Cerebellar nuclear complex (tissue), 1 donor: ENCODE measurements at places on chromosomes 16 and 17.

DNA sequence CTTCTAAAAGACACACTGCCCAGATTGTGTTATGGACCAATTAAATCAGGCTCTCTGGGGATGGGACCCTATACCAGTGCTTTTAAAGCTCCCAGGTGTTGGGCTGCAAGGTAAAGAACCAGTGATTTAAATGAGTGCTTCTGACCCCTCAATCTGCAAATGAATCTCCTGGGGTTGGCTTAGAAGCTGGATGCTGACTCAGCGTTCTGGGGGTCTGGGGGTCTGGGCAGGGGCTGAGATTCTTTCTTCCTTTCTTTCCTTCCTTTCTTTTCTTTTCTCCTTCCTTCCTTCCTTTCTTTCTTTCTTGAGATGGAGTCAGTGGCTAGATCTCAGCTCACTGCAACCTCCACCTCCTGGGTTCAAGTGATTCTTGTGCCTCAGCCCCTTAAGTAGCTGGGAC is 2.0 kb upstream of the TVP23A start:
- no peak for DNase-seq

DNA sequence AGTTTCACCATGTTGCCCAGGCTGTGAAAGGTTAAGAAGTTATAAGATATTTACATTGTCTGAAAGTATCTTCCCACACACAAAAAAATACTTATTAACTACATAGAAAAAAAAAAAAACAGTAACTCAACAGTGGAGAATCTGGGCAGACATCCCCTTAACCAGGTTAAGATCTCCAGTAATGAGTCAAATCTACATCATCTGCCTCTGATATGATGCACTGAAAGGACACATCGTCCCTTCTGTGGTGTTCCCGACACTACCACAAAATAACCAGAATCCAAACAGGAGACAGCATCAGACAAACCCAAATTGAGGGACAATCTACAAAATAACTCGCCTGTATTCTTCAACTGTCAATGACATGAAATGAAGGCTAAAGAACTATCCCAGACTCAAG is 40.0 kb downstream of the CMTM4 start:
- no peak for DNase-seq

- DNase-seq = no peak
Observed at GRCh38 chr16:23679274-23679985, 741 bp downstream of the PLK1 start.

GRCh38 chr17:53680745-53681144 is 142.0 kb upstream of the KIF2B start:
- DNase-seq = no peak

DNA sequence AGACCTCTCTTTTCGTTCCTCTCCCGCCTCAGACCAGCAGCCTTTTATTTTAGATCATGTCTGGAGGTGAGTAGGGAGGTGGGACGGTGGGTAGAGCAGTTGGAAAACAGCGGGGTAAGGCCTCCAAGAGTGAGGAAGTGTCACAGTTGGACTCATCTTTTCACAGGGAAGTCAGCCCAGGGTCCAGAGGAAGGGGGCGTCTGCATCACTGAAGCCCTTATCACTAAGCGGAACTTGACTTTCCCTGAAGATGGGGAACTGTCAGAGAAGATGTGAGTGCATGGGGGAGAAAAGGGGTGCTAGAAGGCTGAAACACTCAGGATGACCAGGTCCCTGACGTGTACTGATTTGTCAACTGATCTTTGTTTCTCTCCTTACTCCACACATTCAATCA is 461 bp downstream of the LRRC46 start:
- no peak for DNase-seq

GRCh38 chr16:53600616-53601015 is 97.6 kb upstream of the AKTIP start:
- DNase-seq = no peak

DNA sequence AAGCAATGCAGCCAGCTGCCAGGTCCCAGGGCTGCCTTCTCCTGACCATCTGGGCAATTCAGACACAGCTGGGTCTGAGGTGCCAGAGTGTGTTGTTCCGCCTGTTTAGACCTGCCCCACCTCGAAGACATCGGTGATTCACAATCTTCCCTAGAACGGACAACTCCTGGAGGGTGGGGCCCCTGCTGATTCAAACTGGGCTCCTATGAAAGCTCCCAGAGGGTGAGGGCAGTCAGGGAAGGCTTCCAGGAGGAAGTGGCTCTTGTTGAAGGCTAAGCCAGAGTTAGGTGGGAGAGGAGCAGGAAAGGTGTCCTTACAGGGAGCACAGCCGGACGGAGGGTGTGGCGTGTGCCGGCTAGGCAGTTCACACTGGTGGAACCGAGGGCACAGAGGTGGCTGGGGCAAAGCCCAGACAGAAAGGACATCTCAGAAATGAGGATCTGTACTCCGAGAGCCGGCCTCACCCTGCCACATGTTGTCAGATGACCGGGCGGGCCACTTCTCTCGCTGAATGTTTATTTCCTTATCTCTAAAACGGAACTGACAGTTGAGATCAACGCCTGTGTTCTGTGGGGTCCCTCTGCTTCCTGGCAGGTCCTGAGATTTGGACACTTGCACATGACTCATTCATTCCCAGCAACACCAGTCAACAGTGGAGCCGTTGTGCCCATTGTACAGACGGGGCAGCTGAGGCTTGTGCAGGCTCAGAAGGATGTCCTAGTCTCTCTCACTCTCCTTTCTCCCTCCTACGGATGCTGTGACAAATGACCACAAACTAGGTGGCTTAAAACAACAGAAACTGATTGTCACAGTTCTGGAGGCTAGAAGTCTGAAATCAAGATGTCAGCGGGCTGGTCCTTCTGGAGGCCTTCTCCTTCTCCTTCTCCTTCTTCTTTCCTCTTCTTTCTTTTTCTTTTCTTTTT is 26.9 kb upstream of the LITAF start:
- no peak for DNase-seq

- no peak for DNase-seq
Observed at GRCh38 chr16:31063843-31064611, 10.0 kb downstream of the ZNF668 start.
